NCI-H345 (cell line): ENCODE measurements at places on chromosomes 4 and X.
A peak's percentile ranks its signal among the peaks of the same experiment; 100 is the strongest.

DNA sequence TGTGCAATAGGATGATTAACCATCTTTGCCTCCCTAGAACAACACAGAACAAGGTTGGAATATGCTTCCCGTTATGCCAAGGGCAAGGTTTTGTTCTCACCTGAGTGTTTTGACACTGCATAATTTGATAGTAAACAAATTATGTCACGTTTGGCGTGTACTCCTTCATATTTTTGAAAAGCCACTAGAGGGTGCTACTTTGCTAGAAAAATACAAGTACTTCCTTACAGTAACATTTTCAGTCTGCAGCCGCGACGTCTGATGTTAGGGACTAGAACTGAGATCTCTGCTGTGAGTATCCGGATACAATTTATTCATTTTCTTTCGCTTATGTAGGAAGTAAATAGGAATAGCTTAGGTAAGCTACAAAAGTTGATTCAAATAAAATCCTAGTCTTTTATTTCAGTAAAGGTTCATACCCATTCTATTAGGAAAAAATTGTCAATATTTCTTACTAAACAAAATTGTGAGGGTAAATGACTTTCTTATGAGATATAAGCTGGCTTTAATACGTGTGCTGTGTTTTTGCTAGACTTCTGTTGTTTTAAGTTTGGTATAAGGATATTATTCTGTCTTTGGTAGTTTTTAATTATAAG, 181.1 kb upstream of the WDFY3 start:
- peak; percentile 71 for DNase-seq

GRCh38 chrX:10360116-10360515, 203.3 kb downstream of the CLCN4 start:
- DNase-seq: no peak

- DNase-seq: no peak
These were observed 105.8 kb upstream of the RPS6KA3 start for GRCh38 chrX:20372533-20372932.

DNA sequence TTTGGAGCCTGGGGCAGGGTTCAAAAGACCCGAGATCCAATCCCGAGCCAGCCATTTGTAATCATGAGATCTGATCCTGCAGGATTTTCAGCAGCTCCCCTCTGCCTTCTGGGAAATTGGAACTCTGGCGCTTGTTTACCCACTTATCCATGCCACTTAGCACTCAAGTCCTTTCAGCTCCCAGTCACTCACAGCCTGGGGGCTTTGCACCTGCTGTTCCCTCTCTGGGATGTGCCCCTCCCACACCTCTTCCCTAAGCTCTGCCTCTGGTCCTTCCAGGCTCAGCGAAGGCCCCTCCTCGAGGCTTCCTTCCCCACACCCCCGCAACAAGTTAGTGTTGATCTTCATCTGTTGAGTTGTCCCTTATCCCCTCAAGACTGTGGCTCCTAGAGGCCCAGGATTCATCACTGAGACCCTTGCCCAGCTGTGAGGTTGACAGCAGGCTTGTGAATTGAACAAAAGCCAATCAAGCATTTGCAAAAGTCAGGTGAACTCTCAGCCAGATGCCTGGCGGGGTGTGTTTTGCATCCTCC, 99.1 kb upstream of the AFAP1 start:
- peak; percentile 93 for DNase-seq

DNA sequence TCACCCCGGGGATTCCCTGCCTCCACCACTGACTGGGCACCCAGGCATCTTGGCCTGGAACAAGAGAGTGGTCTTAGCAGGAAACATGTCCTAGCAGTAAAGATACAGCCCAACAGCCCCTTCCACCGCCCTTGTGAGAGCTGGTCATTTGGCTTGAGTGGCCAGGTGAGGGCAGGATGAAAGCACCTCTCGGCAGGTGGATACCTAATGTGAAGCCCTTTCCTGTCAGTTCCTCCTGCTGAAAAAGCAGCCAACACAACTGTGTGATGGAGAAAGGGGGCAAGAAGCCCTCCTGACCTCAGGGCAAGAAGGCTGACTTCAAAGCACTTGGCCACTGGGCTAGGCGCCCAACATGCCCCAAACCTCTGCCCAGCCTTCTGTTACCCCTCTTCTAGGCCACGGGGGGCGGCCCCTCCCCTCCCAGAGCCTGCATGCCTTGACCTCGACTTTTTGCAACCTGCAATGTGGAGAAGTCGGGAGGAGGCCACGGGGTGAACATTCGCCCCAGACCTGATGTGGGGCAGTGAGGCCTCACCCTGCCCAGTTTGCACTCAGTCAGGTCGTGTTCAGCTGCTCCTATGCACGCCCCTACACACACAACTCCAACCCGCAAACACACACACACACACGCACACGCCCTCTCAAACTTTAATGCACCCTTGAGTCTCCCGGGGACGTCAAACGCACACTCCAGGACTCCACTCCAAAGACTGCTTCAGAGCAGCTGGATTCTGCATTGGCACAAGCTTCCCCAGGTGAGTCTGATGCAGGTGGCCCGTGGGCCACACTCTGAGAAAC, 1.1 kb downstream of the LGI2 start:
- DNase-seq: peak; percentile 15

- DNase-seq: no peak
These were observed 82.7 kb upstream of the MAML3 start for GRCh38 chr4:140236654-140237169.

DNA sequence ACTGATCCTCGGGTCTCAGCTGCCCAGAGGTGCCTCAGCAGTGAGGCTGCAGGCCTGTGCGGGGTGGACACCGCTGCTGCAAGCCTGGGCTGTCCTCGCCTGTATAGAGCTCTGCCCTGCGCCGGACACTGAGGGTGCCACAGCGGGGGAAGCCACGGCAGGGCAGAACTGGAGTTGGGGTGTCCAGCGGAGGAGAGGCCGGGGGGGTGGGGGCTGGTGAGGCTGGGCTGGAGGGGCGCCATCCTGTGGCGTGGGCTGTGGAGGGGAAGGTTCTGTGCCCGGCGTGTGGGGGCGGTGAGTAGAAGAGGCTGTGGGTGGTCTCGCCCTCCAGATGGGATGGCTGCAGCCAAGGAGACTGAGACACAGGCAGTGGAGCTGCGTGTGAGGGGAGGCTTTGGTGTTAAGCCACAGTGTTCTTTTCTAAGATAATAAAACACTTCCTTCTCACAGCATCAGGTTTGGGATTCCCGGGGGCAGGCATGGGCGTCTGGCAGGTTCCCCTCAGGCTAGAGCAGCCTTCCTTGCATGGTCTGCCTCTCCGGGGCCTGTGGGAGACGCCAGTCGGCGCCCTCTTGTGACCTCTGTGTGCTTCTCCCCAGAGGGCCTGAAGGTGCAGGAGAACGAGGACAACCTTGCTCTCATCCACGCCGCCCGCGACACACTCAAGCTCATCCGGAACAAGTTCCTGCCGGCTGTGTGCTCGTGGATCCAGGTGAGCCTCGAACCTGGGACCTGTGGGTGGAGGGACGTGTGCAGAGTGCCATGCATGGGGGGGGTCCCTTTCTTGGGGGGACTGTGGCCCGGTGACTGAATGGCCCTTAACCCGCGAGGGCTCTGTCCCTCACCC, 7.4 kb downstream of the UVSSA start:
- no peak for DNase-seq

- DNase-seq: no peak
These were observed 439.2 kb downstream of the ARHGAP24 start for GRCh38 chr4:85913931-85914694.

DNA sequence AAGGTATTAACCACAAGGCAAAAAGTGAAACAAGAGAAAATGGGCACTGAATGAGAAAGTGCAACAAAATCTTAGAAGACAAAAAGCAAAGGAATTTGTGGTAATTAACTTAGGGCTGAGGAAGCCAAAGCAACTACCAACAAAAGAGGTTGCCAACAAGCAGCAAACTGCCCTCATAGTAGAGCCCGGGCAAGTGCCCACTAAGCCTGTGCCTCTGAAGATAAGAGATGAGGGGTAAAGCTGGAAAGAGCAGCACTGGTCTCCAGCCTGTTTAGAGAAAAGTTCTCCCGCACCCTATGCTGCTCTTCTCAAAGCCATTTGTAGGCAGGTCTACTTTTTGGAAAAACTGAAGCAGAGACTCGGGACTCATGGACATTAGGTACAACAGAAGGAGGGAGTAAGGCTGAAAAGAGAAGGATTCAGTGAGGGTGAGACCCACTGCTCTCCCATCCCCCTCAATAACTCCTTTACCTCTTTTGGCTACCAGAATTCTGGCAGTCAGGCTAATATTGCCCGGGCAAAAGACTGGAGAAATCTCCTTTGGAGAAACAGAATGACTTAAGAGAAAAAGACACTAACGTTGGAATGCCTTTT, 29.6 kb upstream of the KCNE5 start:
- no peak for DNase-seq

DNA sequence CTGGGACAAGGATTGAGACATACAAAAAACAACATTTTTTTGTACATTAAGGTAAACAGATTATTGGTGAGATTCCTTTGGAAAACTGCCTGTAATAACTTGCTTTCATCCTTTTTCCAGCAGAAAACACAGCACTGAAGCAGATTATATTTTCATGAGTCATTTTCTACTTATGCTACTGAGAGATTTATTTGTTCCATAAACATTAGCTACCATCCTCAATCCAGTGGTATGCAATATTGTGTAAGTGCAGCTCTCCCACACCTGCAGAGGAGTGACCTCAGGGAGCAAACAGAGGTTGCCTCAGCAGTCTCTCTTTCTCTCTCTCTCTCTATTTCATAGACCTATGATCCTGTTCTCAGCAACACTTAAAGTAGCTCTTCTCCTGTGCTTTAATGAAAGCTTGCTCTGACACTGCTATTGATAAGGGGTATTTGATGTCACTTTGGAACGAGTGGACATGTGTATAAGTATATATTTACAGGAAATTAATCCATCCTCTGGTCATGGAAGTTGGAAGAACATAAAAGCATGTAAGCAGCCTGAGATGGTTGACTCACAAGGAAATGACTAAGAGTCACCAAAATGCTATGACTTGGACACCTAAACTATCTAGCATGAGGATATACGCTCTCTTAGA, 163.7 kb upstream of the SPANXC start:
- DNase-seq: no peak

GRCh38 chr4:185560316-185560715, 25.0 kb upstream of the PDLIM3 start:
- no peak for DNase-seq

GRCh38 chr4:143586080-143586479, 72.6 kb downstream of the SMARCA5 start:
- DNase-seq: no peak

- DNase-seq: no peak
These were observed 5.2 kb downstream of the KLF3 start for GRCh38 chr4:38669208-38669607.

DNA sequence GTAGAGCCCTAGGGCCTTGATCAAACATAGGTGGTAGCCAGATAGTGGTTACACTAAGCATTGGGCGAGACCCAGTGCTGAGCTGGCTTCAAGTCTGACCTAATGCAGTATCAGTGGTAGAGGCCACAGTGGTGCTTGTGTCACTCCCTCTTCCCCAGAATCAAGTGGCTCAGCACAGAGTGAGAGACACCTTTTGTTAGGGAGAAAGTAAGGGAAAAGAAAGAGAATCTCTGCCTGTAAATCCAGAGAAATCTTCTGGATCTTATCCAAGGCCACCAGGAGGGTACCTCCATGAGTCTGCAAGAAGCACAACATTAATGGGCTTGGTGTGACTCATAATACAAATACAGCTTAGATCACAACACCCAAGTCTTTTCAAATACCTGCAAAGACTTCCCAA, 117.7 kb upstream of the SLC6A14 start:
- no peak for DNase-seq
